Activated T-helper 1 cell treated with anti-CD3 and anti-CD28 coated beads, Interleukin-2, amount 50 U/mL, for 16 hours (primary cell): ENCODE measurements at places on chromosomes 4 and X.

GRCh38 chrX:110462957-110463356 is 104.3 kb downstream of the RTL9 start:
- DNase-seq = no peak

- no peak for DNase-seq
Observed at GRCh38 chrX:10726647-10727046, 106.3 kb upstream of the MID1 start.

- no peak for DNase-seq
Observed at GRCh38 chr4:181957088-181957487, 286.1 kb upstream of the TENM3 start.

GRCh38 chr4:101967697-101968346 is 177.3 kb downstream of the BANK1 start:
- DNase-seq = no peak

- DNase-seq = no peak
Observed at GRCh38 chrX:68440442-68440841, 7.1 kb upstream of the OPHN1 start.

- no peak for DNase-seq
Observed at GRCh38 chr4:6892190-6892908, 17.3 kb upstream of the TBC1D14 start.

DNA sequence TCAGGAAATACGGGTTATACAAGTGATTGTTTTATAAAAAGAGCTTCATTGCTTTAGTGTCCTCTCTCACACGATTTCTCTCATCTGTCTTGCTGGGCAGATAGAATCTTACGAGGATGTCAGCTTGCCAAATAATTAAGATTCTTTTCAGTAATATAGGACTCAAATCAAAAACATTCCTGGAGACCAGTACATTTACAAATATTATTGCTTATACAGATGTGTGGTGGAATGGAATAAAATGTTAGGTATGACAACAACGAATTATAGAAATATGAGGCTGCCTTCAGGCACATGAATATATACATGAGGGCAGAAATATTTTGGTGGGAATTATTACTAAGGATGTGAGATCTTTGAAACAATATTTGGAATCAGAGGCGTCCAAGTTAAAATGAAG is 88.9 kb downstream of the GC start:
- DNase-seq = no peak

DNA sequence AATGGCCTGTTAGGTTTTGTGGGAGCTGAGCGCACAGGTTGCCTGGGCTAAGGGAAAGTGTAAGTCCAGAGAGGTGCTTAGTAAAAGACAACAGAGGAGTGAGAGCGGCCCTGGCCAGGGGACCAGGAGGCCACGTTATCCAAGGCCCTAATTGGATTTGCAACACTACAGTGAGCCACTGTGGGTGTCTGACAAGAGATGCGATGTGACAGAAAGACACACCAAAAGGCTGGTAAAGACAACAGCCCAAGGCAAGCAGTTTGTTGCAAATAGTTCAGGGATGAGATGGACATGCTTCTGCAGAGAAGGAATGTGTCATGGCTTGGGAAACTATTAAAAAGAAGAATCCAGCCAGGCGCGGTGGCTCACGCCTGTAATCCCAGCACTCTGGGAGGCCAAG is 162.7 kb upstream of the KIT start:
- DNase-seq = no peak

DNA sequence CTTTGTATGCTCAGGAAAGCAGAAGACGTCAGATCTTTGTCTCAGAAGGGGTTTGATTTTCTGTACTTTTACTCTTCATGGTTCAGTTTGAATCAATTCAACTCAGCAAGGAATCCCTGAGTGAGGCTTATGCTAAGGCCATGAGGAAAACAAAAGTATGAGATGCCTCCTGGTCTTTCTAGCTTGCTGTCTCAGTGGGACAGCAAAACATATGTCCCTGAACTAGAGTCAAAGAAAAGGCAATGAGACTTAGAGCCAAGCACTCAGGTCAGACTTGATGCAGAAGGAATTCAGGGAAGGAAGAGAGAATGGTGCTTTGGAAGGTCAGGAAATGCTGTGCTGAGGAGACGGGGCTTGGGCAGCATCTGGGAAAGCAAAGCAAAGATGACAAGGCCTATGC is 236.2 kb upstream of the SFRP2 start:
- DNase-seq = no peak

DNA sequence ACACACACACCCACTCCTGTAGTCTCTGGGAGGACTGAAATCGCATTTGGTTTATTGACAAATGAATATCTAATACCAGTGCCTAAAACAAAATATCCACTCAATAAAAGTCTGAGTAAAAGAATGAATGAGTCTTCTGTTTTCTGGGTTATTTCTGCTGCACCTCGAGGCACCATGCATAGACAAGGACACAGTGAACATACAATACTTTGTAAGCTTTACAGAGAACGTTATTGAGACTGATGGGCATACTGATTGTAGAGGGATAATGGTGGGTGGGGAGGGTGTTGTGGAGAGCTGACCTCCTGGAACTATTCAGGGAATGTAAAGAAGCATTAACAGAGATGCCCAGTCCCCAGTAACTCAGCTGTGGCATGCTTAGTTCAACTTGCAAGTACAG is 14.1 kb upstream of the KCNIP4 start:
- no peak for DNase-seq

DNA sequence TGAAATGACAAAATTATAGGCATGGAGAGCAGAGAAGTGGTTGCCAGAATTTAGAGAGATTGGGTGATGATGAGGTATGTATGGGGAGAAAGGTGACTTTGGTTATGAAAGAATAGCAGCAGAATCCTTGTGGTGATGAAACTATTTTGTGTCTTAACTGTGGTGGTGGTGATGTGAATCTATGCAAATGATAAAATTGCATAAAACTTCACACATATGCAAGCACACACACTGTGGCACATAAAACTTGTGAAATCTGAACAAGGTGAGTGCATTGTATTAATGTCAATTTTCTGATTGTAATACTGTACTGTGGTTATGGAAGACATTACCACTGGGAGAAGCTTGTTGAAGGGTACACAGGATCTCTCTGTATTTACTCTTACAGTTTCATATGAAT is 91.0 kb downstream of the IL15 start:
- no peak for DNase-seq

DNA sequence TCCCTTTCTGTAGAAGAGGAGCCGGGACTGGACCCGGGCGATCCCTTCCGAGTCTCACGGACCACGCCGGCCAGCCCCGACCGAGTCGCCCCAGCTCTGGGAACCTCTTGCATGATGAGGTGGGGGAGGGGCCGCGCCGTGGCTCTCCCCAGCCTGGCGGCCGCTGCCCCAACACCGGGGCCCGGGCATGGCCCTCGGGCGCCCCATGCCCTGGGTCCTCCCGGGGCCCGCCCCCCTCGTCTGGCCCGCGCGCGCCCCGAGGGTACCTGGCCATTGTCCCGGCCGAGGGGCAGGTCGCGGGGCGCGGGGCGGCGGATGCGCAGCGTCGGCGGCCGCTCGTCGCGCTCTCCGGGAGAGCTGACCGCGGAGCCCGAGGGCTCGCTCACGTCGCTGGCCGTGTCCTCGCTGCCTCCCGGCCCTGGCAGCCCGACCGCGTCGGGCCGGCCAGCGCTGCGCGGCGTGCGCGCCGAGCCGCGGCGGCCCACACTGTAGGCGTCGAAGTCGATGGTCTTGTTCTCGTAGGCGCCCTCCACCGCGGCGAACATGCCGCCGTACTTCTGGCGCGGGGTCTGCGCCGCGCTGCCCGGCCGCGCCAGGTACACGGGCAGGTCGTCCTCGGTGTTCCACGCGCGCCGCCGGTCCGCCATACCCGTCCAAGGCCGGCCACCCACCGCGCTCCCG is 423 bp downstream of the CRMP1 start:
- no peak for DNase-seq

GRCh38 chr4:83589279-83589678 is 53.4 kb downstream of the GPAT3 start:
- no peak for DNase-seq

DNA sequence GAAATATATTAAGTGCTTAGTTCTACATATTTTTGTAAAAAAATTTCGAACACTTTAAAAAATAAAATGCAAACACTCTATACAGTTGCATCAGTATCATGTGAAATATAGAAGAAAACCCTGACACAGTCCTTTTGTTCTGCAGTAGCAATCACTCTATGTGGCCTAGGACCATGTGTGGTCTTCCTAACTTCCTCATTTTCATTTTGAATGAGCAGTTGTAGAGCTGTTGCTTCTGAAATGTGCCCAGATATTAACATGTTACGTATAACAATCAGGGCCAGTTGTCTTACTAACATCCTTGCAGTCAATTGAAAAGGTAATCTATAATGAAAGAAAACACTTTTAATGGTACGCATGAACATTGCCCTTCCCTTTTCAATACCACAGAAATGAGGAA is 107.9 kb downstream of the ZNF827 start:
- no peak for DNase-seq

GRCh38 chr4:170008371-170008770 is 17.8 kb downstream of the MFAP3L start:
- DNase-seq = no peak

GRCh38 chr4:112704991-112705845 is 68.3 kb downstream of the LARP7 start:
- no peak for DNase-seq

DNA sequence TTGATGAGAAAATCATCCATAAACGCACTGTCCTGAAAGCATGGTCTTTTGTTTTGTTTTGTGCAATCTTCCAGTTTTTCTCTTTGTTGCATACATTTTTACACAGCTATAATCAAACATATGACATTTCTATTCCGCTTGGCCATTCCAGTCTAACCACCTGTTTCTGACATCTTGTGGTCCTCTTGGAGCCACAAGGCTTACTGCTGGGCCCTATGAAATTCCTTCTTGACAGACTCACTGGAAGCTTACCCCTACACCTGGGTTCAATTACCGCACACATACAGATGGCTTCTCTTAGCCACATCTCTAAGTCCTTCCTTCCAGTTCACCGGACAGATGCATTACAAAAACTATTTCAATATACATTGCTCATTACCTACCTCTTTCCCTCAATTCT is 72.4 kb downstream of the PAPSS1 start:
- DNase-seq = no peak

- DNase-seq = no peak
Observed at GRCh38 chr4:190019023-190019858, 7.8 kb downstream of the FRG2 start.
